ENCODE measurements at places on chromosomes 16 and 17. TPM values are rescaled to one million over a fixed set of nuclear protein-coding genes. Genes with fewer than 3 reads are reported as not detected.

DNA sequence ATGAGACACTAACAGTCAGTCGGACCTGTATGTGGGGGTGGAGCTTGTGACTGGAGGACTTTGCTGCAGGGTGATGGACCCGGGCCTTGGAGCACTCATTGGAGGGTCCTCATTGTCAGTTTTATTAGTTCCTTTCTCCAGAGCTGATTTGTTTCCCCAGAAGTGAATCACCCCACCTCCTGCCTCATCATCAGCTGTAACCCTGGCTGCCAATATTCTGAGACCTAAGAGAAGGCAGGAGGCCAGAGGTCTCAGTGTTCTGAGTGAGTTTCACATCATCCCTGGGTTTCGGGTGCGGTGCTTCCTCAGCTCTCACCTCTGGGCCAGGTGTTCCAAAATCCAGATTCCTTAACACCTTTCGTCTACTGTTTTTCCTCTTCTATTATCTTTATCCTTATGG, 49.9 kb upstream of the KIFC3 start:
- no peak for DNase-seq
- H3K27me3 ChIP-seq = no peaks in the 10 kb centered on the region
- H3K4me1 ChIP-seq = no peaks in the 10 kb centered on the region
- no peak overlapping the region for H3K27ac ChIP-seq
- H3K36me3 ChIP-seq = no peaks in the 10 kb centered on the region
- H3K4me3 ChIP-seq = no peak overlapping the region

GRCh38 chr16:51624080-51624775, 473.2 kb upstream of the SALL1 start:
- no peaks in the 10 kb centered on the region for H3K4me1 ChIP-seq
- H3K4me3 ChIP-seq = no peak overlapping the region
- no peak overlapping the region for H3K27ac ChIP-seq
- H3K27me3 ChIP-seq = no peaks in the 10 kb centered on the region
- H3K36me3 ChIP-seq = no peaks in the 10 kb centered on the region
- DNase-seq = no peak

DNA sequence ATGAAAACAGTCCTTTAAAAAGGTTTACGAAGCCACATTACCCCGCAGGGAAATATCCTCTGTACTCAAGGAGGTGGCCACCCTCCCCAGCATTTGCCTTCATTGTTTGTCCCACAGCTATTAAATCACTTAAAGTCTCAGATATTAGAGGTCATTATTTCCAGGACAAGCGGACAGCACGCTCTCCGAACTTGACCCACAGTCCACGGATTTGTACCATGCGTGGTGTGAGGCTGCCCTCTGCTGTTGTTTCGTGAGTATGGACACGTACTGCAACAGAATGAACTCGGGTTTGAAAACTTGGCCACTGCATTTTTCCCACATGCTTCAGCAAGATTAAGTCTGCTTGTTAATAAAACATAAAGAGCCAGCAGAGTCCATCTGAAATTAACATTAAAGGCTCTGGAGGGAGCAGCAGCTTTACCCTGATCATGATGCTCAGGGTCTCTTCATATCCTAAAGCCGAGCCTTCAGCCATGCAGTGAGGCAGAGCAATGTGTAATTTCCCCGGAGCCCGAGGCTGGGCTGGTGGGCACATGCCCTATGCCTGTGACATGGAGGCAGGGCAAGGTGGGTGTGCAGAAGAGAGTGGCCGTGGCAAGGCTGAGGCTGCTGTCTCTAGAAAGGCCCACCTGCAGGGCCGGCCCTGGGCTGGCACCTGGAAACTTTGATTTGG, 19.7 kb downstream of the MEAK7 start:
- no peak overlapping the region for H3K27ac ChIP-seq
- DNase-seq = peak; percentile 79
- H3K4me3 ChIP-seq = no peak overlapping the region

- no peaks in the 10 kb centered on the region for H3K36me3 ChIP-seq
- no peaks in the 10 kb centered on the region for H3K27me3 ChIP-seq
- no peaks in the 10 kb centered on the region for H3K4me1 ChIP-seq
- H3K27ac ChIP-seq = no peak overlapping the region
Observed at GRCh38 chr16:27083861-27084261, 17.1 kb downstream of the C16orf82 start.

DNA sequence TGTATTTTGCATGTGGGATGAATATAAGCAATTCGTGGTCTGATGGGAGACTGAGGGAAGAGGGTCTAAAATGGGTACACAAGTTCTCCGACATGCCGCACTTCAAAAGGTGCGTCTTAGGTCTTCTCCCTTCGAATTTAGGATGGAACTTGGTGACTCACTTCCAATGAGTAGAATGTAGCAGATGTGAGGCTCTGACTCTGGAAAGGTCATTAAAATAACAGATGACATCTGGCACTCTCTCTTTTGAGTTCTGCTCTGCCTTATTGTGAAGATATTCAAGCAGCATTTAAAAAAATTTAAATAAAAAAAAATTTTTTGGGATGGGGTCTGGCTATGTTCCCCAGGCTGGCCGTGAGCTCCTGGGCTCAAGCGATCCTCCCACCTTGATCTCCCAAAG, 92.7 kb downstream of the TMEM100 start:
- no peaks in the 10 kb centered on the region for H3K4me1 ChIP-seq
- H3K36me3 ChIP-seq = no peaks in the 10 kb centered on the region
- DNase-seq = no peak
- H3K27ac ChIP-seq = no peak overlapping the region

DNA sequence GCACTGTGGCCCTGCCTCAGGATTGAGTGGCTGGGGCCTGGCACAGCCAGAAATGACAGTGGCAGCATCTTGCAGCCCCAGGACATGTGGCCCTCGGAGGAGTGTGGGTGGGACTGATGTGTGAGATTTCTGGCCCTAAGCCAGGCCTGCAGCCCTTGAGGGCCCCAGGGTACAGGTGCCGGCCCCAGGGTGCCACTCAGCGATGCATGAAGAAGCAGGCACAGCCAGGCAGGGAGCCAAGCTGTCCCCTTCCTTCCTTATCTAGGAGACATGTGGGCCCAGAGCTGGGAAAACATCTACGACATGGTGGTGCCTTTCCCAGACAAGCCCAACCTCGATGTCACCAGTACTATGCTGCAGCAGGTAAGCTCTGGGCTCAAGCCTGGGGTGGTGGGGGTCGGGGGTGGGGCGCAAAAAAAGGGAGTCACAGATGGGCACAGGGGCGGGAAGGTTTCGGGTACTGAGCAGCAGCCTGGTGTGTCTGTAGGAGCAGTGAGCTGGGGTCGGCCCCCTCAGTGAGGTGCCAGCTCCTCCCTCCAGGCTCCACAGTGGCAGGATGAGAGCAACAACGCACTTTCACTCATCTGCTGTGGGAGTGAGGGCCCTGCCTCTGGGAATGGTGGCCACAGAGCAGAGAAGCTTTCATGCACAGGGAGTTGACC, 4.1 kb downstream of the ACE start:
- no peaks in the 10 kb centered on the region for H3K27me3 ChIP-seq
- no peak for DNase-seq
- no peak overlapping the region for H3K4me3 ChIP-seq
- H3K36me3 ChIP-seq = no peaks in the 10 kb centered on the region
- H3K4me1 ChIP-seq = no peaks in the 10 kb centered on the region

DNA sequence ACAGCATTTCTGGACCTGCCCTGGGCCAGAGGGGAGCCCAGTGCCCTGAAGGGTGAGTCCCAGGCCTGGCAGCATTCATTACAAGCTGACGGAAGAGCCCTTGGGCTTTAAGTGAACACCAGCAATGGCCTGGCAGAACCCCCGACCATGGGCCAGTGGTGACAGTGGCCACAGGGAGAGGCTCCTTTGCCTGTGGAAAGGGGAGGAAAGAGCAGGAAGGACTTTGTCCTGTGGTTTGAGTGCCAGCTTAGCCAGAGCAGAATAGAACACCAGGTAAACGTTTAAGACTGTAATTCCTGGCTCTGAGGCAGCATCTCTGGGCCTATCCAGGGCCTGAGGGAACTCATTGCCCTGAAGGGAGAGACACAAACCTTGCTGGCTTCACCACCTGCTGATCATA, 34.3 kb upstream of the ATP2C2 start:
- no peaks in the 10 kb centered on the region for H3K36me3 ChIP-seq
- no peak overlapping the region for H3K27ac ChIP-seq
- H3K4me1 ChIP-seq = no peaks in the 10 kb centered on the region
- no peak overlapping the region for H3K4me3 ChIP-seq
- peak; percentile 31 for DNase-seq

- no peak overlapping the region for H3K27ac ChIP-seq
- no peak overlapping the region for H3K4me3 ChIP-seq
- no peaks in the 10 kb centered on the region for H3K27me3 ChIP-seq
- H3K36me3 ChIP-seq = no peaks in the 10 kb centered on the region
- no peaks in the 10 kb centered on the region for H3K4me1 ChIP-seq
Observed at GRCh38 chr16:11979013-11979672, 2.6 kb downstream of the SNX29 start.

- no peak for DNase-seq
- no peaks in the 10 kb centered on the region for H3K27me3 ChIP-seq
- no peak overlapping the region for H3K4me3 ChIP-seq
- H3K4me1 ChIP-seq = no peaks in the 10 kb centered on the region
- no peak overlapping the region for H3K27ac ChIP-seq
Observed at GRCh38 chr17:75861927-75862317, 6.8 kb upstream of the WBP2 start.

DNA sequence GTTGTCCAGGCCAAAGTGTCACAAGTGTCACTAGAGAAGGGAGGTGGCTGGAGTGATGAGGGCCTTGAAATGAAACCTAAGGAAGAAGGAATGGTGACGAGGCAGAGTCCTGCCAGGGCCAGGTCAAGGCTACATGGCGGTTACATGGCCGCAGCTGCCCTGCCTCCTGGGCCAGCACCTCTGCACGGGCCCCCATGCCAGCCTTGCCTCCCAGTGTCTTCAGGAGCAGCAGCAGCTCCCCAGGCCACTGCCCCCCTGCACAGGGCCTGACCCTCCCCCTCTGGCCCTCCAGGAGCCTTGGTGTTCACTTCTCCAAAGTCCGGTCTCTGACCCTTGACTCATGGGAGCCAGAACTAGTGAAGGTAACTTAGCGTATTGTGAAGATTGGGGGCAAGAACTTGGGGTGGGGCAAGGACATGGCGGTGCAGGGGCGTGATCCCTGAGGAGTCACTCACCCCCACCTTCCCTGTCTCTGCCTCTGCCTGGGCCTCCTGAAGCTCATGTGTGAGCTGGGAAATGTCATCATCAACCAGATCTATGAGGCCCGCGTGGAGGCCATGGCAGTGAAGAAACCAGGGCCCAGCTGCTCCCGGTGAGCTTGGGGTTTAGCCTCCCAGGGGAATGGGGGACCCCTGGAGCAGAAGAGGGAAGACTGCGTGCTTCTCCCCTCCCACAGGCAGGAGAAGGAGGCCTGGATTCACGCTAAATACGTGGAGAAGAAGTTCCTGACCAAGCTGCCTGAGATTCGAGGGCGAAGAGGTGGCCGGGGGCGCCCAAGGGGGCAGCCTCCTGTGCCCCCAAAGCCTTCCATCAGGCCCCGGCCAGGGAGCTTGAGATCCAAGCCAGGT, 4.1 kb upstream of the KCTD11 start:
- H3K27me3 ChIP-seq = no peaks in the 10 kb centered on the region
- no peaks in the 10 kb centered on the region for H3K36me3 ChIP-seq
- no peaks in the 10 kb centered on the region for H3K4me1 ChIP-seq
- no peak for DNase-seq

GRCh38 chr17:9908649-9909042, 3.6 kb upstream of the RCVRN start:
- H3K4me3 ChIP-seq = no peak overlapping the region
- no peak overlapping the region for H3K27ac ChIP-seq
- H3K4me1 ChIP-seq = no peaks in the 10 kb centered on the region
- H3K27me3 ChIP-seq = no peaks in the 10 kb centered on the region

DNA sequence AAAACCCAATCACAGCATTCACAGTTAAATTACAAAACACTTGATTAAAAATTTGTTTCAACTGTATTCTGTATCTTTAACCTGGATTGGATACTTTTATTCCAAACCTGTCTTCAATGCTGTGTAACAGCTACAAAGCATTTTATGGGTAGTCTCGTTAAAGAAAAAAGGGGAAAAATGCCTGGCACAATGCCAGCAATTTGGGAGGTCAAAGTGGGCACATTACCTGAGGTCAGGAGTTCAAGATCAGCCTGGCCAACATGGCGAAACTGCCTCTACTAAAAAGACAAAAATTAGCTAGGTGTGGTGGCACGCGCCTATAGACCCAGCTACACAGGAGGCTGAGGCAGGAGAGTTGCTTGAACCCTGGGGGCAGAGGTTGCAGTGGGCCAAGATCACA, 4.0 kb downstream of the GNA13 start:
- H3K27ac ChIP-seq = no peak overlapping the region
- no peak overlapping the region for H3K4me3 ChIP-seq
- peaks cover 13% of the 10 kb centered on the region for H3K4me1 ChIP-seq

ARL5C gene
- not detected for polyA plus RNA-seq

CDRT15 gene
- not detected for polyA plus RNA-seq

NME2 gene
- 992 TPM for polyA plus RNA-seq

GGA2 gene
- polyA plus RNA-seq = 12.0 TPM

SLC6A2 gene
- polyA plus RNA-seq = 0.13 TPM

TMEM92 gene
- polyA plus RNA-seq = not detected

Measured in aorta (tissue), 5 donors.